ENCODE measurements at places on chromosomes 1 and 21. TPM values are rescaled to one million over a fixed set of nuclear protein-coding genes. Genes with fewer than 3 reads are reported as not detected.

DNA sequence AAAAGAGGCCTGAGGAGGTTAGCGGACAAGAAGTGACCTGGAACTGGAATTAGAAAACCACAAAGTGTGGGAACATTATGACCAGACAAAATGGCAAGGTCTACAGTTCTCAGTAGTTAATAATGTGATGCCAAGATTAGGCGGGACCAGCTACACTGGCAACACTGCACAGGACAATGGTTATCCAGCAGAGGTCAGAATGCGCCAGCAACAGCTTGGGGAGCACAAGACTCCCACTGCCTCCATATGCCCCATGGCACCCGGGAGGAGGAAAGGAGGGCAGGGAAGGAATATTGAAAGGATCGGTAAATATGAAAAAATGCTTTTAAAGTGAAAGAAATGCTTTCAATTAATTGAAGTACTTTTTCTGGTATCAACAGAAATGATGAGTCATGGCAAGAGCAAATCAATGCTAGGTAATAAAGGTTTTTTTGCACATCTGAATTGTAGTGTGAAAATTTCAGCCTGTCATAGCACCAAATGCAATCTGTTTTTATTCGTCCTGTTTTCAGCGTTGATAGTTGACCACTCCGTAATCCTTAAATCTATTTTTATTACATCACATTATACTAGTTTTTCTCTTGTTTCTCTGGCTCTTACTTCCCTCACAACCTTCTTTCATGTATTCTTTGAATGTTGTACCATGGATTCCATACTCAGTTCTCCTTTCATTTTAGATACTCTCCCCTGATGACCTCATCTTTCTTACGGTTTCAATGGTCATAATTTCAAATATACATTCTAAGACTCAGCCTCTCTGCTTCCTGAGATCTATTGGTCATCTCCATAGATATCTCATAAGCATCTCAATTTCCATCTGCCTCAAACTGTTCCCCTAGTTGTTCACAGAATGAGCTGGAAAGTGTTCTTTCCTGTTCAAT is 30.7 kb downstream of the VCAM1 start:
- peak; percentile 14 for DNase-seq

A3GALT2 gene
- total RNA-seq, result not detected

GSTM5 gene
- not detected for total RNA-seq

CCDC24 gene
- total RNA-seq, result 10.6 TPM

Measured in M059J (cell line).